ENCODE measurements at places on chromosomes 4 and X. TPM values are rescaled to one million over a fixed set of nuclear protein-coding genes. Genes with fewer than 3 reads are reported as not detected.

The RRH gene
- 0.40 TPM for total RNA-seq

The INTU gene
- total RNA-seq, result 3.0 TPM

The SSX2B gene
- not detected for total RNA-seq

The ITM2A gene
- 21.8 TPM for total RNA-seq

DNA sequence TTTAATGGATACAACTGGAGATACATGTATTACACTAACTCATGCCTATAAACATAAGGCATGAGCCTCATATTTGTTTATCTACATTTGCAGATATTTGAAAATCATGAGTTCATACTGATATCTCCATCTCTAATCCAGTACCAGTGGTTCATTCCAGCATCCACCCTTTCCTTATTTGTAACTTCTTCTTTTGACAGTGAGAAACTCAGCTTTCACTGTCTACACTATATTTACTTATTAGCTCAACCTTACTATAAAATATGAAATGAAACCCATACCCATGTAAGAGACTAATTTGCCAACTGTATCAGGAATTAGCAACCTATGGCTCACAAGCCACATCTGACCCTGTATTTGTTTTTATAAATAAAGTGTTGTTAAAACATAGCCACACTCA lies 161.9 kb upstream of the GPRIN3 start:
- DNase-seq, result no peak

DNA sequence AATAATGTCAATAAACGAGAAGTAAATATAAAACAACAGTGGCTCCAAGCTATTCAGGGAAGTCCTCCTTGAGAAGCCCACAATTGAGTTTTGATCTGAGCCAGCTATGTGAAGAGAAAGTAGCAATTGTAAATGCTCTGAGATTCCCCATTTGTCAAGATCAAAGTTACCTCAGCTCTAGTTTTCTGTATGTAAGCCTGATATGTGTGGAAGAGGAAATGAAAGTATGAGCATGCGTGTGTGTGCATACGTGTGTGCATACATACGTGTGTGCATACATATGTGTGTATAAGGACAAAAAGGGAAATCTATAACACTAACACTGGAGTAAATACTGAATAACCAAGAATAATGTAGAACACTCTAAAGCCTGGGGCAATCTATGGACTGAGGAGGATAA lies 130.3 kb downstream of the SCFD2 start:
- DNase-seq, result no peak

GRCh38 chr4:11470438-11471045 lies 41.8 kb upstream of the HS3ST1 start:
- no peak for DNase-seq

DNA sequence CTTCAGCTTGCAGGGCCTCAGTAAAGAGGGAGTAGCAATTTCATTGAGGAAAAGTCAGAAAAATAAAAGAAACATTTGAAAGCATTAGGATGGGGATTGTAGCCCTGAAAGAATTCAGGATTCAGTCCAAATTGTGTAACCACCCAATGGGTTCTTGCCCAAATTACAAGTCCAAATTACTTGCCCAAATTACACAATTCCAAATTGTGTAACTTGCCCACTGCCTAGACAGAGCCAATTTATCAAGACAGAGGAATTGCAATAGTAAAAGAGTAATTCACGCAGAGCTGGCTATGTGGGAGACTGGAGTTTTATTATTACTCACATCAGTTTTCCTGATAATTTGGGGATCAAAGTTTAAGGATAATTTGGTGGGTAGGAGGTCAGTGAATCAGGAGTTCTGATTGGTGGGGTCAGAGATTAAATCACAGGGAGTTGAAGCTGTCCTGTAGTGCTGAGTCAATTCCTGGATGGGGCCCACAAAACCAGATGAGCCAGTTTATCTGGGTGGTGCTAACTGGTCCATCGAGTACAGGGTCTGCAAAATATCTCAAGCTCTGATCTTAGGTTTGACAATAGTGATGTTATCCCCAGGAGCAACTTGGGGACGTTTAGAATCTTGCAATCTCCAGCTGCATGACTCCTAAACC lies 18.1 kb upstream of the PAGE5 start:
- DNase-seq, result no peak

All from spleen (tissue), 13 donors.